ENCODE measurements at places on chromosomes 5 and 9.

- DNase-seq, result no peak
Measured at GRCh38 chr5:469752-470483, 26.9 kb downstream of the EXOC3 start.

DNA sequence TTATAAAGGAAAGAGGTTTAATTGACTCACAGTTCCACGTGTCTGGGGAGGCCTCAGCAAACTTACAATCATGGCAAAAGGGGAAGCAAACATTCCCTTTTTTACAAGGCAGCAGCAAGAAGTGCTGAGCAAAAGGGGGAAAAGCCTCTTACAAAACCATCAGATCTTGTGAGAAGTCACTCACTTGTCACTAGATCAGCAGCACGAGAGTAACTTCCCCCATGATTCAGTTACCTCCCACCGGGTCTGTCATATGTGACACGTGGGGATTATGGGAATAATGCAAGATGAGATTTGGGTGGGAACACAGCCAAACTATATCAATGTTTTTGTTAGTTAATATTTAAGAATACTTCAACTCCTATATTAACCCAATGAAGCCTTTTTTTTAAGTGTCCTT lies 275.2 kb upstream of the CDH9 start:
- DNase-seq, result no peak

- no peak for DNase-seq
Measured at GRCh38 chr5:144162686-144163085, 7.8 kb downstream of the YIPF5 start.

DNA sequence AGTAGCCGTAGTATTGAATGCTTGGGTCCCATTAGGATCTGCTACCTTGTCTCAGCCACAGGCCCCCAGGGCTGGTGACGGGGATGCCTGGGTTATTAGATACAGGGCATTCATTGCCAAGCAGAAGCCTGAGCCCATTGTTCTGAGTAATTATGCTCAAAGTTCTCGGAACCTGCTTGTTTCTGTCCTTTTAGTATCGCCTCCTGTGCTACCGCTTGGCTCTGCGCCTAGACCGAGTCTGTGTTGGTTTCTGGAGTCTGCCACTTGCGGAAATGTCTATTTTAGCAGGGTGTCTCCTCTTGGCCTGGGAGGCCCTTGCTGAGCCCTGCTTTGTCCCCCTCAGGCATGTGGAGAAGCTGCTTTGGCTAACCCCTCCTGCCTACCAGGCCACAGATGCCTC lies 506.1 kb downstream of the BNC2 start:
- DNase-seq, result no peak

- DNase-seq, result no peak
Measured at GRCh38 chr5:126755593-126755992, 21.3 kb upstream of the LMNB1 start.

DNA sequence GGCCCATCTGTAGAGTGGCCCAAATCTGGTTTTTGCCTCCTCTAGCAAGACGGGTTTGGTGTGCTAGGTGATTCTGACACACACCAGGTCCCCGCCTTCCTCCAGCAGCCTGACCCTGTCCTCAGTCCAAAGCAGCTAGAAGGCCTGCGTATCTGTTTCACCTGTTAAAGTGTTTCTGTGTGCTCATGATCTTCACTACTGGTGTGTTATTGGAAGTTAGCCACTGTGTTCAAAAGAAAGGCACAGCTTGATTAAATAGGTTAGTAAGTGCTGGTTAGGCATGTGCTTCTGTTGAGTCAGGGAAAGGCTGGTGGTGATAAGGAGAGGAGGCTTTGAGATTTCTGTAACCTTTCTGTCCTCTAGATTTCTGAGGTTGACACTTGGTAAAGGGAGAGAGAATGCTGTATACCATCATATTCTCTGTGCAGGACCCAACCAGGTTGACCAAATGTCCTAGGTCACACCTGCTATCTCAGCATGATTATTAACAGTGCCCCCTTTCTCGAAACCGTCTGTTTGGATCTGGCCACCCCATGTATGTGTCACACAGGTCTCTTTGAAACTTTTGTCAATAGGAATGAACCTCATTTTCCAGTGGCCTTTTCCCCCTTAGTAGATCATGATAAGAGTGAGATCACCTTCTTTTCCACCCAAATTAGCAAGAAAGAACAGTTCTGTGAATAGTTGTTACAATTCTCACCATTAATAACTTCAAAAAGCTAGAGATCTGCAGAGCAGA lies 58.8 kb downstream of the ARHGAP26 start:
- DNase-seq, result no peak

GRCh38 chr9:1938675-1939170 lies 76.4 kb upstream of the SMARCA2 start:
- no peak for DNase-seq

DNA sequence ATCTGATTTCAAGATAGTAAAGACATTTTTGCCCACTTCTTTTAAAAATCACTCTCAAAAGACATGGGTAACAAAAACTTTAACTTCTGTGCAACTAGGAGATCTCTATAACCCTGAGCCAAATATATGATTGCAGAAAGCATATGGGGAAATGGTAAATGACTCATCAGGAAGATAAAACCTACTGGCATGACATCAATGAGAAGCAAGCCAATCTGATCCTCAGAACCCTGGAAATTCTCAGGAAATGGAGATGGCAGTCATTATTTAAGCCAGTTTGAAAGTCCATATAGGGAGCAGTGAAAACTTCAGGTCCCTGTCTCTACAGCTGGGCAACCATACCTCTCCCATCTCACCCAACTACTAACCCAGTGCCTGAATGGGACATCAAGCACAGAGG lies 249.7 kb upstream of the NREP start:
- DNase-seq, result peak; percentile 40

GRCh38 chr5:151125421-151125820 lies 32.2 kb downstream of the ANXA6 start:
- no peak for DNase-seq

DNA sequence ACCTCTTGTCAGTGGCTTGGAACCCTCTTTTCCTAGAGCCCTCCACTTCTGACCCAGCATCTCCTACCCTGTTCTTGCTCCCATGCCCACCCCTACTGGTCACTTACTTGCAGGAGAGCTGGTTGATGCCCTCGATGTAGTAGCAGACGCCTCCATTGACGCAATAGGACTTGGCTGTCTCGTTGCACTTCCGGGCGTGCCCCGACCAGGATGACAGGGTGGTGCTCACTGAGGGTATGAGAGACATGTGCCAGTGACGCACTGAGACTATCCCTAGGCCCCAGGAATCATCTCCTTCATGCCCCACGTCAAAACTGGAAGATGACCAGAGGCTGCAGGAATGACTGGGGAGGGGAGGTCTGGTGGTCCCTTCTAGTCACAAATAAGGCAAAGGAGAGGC lies 76.0 kb downstream of the PSD2 start:
- no peak for DNase-seq

GRCh38 chr9:110278080-110278707 lies 21.9 kb upstream of the TXN start:
- DNase-seq, result peak; percentile 29

All from mammary epithelial cell (primary cell).